Cardiac muscle cell (in vitro differentiated cells and primary cell): ENCODE measurements at places on chromosomes 7 and 10. TPM values are rescaled to one million over a fixed set of nuclear protein-coding genes. Genes with fewer than 3 reads are reported as not detected.

CTAGE4 gene
- total RNA-seq: not detected in 2 replicates

RNF32 gene
- total RNA-seq: 0.92 and 3.2 TPM in 2 replicates

DNA sequence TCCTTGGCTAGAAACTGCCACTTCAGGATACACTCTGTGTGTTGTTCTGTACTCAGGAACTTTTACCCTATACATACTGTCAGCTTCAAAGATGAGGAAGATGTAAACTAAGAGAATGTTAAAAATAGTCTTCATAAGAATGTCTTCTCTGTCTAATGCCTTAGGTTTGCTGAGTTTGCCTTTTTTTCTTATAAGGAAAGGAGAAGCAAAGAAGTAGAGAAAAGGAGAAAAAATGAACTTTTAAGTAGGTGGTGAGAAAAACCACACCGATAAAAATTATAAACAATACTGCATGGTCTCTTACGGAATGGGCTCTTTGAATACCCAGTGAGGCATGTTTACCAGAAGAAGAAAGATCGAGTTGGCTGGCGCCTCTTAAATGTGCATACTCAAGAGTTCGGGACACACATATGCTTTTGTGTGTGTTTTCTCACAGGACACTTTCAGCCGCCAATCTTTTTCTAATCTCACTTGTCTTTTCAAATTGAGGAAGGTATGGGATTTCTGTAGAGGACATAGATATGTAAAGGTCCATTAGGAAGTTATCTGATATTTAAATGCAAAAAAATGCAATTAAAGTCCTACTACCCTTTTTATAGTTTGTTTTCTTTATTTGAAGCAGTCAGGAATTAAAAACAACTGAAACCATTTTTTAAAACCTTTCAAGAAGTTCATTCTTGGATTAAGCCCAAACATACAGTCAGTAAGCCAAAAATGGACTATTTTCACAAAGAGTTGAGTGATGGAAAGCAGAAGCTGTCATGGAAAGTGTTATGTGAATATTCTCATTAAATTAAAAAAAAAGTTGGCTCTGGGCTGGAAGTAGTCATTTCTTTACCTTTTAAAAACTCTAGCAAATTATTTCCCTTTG, 100.6 kb upstream of the MDFIC start:
- DNase-seq: peak; percentile 18

- peak; percentile 20 for DNase-seq
Observed at GRCh38 chr10:43689618-43689954, 40.9 kb upstream of the ZNF32 start.
